ENCODE measurements at places on chromosomes 6 and 20. TPM values are rescaled to one million over a fixed set of nuclear protein-coding genes. Genes with fewer than 3 reads are reported as not detected.
A peak's percentile ranks its signal among the peaks of the same experiment; 100 is the strongest.

The DNMT3B gene
- polyA plus RNA-seq = 8.6 TPM

The MYH7B gene
- 2.7 TPM for polyA plus RNA-seq

The JAG1 gene
- 167 TPM for polyA plus RNA-seq

DNA sequence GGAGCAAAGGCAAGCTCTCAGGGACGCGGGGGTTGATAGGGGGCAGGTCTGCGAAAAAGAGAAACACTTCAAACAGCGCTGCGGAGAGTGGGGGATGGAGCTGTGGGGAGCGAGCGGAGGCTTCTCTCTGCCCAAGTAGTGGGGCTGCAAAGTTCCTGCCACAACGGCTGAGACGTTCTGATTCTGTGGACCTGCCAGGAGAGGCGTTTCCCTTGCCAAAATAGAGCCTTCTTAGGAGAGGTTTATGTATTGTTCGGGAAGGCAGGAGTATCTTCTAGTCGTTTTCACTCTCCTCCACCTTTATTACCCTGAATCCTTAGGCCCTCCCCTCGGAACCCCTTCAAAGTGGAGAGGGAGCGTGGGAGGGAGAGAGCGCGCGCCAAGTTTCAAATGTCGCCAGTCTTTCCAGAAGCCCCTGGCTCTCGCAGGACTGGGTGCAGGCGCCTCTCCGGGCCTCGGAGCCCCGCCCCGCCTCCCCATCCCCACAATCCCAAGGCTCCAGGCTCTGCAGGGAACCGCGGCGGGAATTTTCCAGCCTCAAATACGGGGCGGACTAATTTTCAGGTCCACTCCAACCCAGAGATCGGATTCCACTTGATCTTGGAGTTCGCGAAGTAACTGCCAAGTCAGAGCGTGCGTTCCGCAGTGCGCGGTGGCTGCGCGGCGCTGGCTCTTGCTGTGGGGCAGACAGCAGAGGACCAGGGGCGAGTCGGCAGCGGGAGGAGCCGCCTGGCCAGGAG, 10.0 kb upstream of the POU3F2 start:
- DNase-seq = no peak

GRCh38 chr6:134420614-134421181, 102.8 kb upstream of the SGK1 start:
- DNase-seq = no peak

- no peak for DNase-seq
These were observed 1.7 kb upstream of the PKIG start for GRCh38 chr20:44580581-44581268.

DNA sequence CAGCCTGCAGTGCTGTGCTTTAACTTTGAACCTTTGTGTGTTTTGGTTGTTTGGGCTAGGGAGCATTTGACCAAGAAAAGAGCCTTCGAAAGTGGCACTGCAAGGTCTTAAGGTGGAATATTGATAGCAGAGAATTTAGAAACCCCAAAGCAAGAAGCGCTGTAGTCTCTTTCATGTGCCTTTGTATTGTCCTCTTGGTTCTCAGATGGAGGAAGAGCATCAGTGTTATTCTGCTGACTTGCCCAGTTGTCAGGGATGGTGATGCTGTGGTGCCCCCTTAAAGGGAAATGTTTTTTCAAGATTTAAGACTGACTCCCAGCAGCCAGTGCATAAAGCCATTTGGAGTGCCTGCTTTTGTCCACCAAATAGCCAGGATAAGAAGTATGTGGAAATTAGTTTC, 102.7 kb upstream of the INSM1 start:
- no peak for DNase-seq

- DNase-seq = no peak
These were observed 23.5 kb upstream of the LY86 start for GRCh38 chr6:6565069-6565468.

- DNase-seq = no peak
These were observed 12.4 kb downstream of the GRM1 start for GRCh38 chr6:146041282-146041681.

DNA sequence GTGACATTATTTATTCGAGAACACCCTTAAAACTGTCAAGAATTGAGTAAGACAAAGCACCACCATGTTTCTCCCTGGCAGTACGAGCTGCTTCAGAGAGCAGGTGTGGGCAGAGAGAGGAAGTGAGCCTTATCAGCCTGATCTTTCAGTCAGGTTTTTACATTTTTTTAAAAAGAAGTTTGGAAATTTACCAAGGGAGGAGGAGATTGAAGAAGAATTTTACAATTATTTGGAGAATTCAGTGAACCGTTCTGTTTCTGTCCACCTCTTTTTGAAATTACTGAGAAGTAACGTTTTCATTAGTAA, 75.5 kb downstream of the ZDHHC14 start:
- no peak for DNase-seq

DNA sequence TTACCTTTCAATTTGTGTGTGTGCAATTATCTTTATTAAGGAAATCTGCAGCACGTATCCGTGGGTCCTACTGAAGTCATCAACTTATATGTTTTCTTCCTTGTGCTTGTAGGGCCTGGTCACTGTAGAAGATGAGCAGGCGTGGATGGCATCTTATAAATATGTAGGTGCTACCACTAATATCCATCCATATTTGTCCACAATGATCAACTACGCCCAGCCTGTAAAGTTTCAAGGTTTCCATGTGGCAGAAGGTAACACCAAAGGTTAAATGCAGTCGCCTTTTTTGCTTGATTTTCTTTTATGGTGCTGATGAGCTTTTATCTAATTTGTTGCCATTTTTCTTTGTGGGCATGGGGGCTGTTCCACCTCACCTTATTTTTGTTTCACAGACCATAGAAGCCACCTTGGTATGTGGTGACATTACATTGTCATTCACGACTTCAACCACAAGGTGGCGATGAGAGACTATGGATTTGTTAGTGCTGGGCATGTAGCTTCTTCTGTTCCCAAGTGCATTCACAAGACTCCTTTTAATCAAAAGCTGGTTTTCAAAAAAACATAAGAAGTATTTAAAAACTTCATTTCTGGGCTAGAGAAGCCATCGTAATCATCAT, 106.5 kb upstream of the LAMP5 start:
- DNase-seq = peak; percentile 69

DNA sequence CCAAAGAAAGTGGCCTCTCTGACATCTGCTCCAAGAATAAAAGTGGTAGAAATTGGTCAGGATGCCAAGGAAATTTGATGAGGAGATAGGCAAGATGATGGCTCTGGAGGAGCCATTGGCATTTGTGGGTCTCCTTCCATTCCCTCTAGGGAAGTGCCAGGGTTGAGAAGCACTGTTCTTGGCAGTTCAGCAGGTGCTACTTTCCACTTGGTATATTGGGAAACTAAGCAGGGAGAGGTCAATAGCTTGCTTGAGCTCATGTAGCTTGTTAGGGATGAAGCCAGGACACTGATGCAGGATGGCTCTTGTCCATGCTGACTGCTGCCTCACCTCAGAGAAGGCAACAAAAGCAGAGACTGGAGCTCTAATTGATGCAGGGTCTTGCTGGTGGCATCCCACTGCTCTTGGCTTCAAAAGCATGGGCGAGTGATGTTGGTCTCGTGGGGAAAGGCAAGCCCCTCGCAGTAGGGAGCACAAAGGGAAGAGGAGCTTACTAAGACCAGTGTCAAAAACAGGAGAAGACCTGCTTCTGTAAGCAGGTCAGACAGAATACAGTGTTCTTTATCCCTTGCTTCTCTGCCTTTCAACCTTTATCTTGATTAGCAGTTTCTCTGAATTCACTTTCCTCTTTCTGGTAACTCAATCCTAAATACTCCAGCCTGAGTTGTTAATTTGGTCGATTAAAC, 73.1 kb upstream of the RIPOR2 start:
- no peak for DNase-seq
